AG09309 (cell line): ENCODE measurements at places on chromosomes 16 and 17.

DNA sequence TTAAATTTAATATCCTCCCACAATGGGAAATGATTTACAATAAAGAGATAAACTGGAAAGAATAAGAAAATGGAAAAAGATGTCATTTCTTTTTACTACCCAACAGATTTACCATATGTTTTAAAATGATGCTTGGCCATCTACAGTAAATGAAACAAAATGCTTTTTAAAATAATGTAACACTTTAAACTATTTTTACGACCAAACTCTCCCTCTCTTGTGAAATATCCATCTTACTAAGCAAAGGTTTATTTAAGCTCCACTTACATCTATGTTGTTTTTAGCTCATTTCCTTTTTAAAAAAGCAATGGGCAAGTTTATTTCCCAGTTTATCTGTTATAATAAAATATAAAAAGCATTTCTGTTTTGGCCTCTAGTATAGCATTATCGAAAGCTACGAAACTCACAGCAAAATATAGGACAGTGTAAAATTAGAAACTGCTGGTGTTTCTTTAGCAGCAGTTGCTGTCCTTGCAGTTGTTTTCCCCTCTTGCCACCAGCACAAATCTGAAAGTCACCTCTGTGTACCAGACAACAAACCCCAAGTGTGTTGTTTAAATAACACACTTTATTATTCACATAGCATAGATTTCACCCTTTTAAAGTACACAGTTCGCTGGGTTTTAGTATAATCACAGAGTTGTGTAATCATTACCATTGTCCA lies 195.1 kb downstream of the CDRT15L2 start:
- DNase-seq: peak; percentile 1

DNA sequence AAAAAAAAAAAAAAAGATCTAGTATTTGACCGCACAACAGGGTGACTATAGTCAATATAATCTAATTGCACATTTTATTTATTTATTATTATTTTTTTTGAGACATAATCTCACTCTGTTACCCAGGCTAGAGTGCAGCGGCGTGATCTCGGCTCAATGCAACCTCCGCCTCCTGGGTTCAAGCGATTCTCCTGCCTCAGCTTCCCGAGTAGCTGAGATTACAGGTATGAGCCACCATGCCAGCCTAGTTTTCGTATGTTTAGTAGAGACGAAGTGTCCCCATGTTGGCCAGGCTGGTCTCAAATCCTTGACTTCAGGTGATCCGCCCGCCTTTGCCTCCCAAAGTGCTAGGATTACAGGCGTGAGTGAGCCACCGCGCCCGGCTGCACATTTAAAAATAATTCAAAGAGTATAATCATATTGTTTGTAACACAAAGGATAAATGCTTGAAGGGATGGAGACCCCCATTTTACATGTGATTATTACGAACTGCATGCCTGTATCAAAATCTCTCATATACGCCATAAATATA lies 794 bp downstream of the ANKS3 start:
- DNase-seq: no peak

DNA sequence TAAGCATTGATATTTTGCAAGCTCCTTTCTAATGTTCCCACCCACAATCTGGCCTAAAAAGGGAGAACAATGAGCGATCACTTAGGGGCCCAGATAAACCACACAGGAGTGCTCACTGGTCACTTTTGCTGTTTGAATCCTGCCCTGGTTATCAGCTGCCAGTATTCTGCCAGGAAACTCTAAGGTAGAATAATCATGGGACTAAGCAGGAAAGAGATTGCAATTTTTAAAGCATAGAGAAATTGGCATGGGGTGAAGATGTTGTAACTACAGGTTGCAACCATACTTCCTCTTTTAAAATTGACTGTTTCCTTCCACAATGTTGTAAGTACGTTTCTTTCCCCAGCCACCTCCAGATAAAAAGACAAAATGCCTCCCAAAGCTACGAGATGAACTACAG lies 251.2 kb upstream of the CDH11 start:
- no peak for DNase-seq

GRCh38 chr16:51154271-51155171 lies 3.5 kb upstream of the SALL1 start:
- DNase-seq: no peak

- DNase-seq: no peak
Measured at GRCh38 chr17:66537502-66537901, 235.1 kb downstream of the PRKCA start.

DNA sequence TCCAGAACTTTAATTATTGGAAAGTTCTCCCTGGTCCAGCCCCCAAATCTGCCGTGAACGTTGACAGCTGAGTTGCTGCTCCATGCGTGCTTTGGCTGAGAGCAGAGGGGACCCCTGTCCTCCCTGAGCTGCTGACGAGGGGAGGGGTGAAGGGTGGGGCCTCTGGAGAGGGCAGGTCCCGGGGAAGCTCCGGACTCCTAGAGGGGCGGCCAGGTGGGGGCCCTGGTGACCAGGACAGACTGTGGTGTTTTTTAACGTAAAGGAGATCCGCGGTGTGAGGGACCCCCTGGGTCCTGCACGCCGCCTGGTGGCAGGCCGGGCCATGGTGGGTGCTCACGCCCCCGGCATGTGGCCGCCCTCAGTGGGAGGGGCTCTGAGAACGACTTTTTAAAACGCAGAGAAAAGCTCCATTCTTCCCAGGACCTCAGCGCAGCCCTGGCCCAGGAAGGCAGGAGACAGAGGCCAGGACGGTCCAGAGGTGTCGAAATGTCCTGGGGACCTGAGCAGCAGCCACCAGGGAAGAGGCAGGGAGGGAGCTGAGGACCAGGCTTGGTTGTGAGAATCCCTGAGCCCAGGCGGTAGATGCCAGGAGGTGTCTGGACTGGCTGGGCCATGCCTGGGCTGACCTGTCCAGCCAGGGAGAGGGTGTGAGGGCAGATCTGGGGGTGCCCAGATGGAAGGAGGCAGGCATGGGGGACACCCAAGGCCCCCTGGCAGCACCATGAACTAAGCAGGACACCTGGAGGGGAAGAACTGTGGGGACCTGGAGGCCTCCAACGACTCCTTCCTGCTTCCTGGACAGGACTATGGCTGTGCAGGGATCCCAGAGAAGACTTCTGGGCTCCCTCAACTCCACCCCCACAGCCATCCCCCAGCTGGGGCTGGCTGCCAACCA lies at the start of gene MC1R:
MC1R (plus strand) TSS at position 410 of the 895 bp plus-strand sequence; CDS start at position 807, 397 bp downstream.
- DNase-seq: no peak

- DNase-seq: no peak
Measured at GRCh38 chr16:27223226-27223610, 19.9 kb downstream of the KDM8 start.

DNA sequence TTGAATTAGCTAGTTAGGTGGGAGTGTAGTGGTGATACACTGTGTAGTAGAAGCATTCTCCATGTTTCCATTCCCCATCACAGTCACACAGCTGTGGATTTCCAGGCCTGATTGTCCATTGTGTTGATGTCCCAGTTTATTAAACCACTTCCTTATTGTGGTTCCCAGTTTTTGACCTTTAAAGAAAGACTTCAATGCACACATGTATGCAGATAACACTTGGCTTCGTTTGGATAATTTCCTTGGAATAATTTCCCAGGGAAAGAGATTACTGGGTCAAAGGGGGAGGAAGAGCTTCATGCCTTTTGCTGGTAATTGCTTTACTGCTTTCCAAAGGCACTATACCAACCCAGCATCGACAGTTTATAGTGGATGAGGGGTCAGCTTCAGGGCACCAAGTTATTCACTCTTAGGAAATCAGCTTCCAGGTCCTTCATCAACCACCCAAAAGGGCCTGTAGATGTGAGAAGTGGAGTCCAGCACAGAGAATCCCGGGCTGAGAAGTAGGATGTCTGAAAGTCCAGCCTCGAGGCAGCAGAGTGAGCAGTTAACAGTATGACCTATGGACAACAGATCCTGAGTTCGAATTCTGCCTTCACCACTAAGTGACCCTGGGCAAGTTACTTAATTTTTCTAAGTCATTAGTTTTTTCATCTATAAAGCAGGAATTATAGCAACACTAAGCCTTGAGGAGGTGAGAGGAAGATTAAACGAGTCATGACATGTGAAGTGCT lies 31.3 kb upstream of the TNS4 start:
- DNase-seq: no peak

GRCh38 chr16:86704516-86704915 lies 126.2 kb downstream of the FOXL1 start:
- no peak for DNase-seq

GRCh38 chr16:8632675-8633182 lies 11.2 kb downstream of the METTL22 start:
- no peak for DNase-seq
